ENCODE measurements at places on chromosomes 3 and 15.

DNA sequence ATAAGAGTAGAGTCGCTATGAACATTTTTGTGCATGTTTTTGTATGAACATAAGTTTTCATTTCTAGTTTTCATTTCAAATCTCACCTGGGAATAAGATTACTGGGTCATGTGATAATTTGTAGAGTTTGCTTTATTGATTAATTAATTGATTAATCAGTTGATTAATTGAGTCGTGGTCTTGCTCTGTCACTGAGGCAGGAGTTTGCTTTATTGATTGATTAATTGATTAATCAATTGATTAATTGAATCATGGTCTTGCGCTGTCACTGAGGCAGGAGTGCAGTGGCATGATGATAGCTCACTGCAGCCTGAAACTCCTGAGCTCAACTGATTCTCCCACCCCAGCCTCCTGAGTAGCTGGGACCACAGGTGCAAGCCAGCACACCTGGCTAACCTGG, 111.6 kb downstream of the TCF12 start:
- no peak for DNase-seq

DNA sequence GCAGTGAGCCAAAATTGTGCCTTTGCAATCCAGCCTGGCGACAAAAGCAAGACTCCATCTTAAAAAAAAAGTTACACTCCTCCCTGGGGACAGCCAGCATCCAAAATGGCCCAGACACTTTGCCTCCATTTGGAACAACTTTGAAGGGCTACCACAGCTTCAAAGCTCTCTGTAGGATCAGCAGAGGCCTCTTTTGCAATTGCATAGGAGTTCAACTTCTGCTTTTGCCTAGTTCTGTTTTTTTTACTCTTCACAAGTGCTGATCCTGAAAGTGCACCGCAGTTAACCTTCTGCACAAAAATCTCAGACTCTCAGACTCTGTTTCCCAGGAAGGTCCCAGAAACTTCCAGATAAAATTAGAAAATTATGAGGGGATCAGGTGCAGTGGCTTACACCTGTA, 25.2 kb upstream of the SLC4A7 start:
- DNase-seq = no peak

DNA sequence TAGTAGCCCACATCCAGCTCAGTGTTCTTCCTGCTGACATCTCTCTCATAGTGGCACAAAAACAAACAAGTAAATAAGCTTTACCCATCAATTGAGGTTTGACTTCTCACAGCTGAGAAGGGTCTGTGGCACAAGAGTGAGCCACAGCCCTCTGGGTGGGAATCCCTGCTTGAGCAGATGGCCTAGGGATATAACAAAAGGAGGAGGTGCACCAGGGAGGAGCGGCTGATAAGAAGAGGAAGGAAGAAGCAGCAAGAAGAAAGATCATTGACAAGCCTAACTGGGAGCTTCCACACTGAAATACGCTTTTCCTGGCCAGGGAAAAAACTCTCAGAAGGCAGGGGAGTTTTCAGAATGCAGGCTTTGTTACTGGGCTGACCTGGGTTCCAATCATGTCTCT, 279.8 kb downstream of the UACA start:
- no peak for DNase-seq

DNA sequence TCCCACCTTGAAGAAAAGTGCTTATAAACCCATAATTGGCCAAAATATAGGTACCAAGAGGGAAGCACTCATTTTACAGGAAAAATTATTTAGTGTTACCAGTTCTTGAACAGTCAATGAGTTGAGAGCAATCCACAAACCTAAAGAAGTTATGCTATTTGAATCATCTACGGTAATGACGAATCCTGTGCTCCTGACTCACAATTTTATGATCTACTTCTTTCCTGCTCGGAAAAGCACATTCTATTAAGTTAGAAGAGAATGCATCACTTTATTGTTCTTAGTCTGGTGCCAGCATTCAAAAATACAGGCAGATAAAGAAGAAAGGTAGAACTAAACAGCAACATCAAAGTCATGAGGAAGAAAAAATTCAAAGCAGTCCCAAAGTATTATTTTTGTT, 33.2 kb downstream of the CHRM5 start:
- no peak for DNase-seq

- DNase-seq = no peak
Measured at GRCh38 chr3:164208048-164208447, 870.2 kb downstream of the SI start.

DNA sequence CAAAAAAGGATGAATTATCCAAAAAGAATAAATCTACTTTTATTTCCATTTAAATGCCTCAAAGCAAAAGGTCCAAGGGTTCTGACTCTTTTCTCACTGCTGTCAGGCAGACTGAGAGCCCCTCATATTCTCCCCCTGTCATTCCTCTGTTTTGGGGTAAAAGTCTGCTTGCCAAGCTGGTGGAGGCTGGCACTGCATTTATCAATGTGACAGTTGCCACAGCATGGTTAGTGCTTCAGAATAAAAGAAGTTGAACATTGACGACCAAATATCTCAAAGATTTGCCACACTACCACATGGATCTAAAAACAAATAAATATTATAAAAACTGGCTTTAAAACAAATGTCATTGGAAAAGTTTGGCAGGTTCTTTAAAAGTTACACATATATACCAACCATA, 89.2 kb upstream of the SNRK start:
- no peak for DNase-seq

- DNase-seq = peak; percentile 90
Measured at GRCh38 chr3:72176537-72177041, 391.6 kb upstream of the PROK2 start.

- DNase-seq = peak; percentile 55
Measured at GRCh38 chr15:90902840-90903732, at the start of gene MAN2A2. MAN2A2 (plus strand) TSS chr15:90903302; CDS start chr15:90904208, 906 bp downstream.

DNA sequence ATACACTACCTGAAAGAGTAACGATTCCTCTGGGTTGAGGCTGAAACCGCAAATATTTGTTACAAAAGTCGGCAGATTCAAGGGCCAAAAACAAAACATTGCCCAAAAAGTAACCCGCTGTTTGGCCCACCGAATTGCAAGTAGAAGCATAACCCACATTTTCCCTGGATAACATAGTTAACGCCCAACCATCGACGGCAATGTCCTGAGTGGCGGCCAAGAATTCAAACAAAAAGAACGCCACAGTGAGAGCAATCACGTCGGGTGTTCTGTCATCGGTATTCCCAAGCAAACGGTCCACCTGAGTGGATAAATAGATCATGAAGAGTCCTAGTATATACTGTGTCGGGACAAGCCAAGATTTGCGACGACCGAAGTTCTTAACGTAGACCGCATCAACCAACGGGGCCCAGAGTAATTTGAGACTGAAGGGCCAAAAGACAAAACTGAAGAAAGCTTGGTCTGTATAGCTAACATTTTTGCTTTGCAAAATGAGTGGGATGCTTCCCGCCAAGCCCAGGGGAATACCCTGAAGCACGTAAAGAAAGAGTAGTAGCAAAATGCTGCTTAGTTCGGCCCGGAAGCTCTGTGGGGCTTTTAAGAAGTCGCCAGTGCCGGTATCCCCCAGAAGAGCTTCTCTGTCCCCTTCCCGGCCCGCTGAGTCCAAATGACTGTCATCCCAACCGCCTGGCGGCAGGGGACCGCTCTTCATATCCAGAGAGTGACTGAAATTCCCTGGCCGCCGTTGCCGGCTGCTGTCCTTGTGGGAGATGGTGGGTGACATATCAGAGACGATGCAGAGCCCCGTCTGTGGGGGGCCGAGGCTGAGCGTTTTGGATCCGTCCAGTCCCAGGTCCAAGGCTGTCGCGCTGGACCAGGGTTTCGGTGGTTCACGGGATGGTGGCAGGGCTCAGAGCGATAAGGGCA, 750 bp downstream of the SLC33A1 start:
- peak; percentile 43 for DNase-seq

GRCh38 chr15:100120111-100120510, 221.7 kb downstream of the ADAMTS17 start:
- no peak for DNase-seq

DNA sequence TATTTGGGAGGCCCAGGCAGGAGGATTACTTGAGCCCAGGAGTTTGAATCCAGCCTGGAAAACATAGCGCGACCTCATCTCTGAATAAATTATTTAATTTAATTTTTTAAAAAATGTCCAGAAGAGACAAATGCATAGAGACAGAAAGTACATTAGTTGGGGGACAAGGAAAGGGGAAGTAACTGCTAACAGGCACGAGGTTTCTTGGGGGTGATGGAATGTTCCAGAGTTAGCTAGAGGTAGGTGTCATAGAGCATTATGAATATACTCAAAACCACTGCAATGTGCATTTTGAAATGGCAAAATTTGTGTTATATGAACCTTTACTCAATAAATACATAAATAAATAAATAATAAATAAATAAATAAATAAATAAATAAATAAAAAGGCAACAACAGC, 31.7 kb upstream of the CYP11A1 start:
- no peak for DNase-seq

DNA sequence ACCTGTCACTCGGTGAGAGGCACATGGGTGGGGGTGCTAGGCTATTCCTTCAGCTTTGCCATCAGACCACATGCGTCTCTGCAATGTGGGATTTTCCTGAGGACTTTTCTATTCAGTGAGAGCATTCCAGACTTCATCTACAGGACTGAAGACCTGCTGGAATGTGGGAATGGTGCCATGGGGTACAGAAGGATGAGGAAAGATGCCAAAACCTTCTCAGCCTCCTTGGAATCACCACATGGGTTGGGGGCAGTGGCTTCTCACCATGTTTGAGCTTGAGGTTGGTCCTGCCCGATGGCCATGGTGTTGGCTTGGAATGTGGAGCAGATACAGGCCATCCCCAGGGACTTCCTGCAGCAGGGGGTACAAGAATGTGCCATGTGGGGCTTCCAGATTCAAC, 80.9 kb upstream of the KLF13 start:
- no peak for DNase-seq

DNA sequence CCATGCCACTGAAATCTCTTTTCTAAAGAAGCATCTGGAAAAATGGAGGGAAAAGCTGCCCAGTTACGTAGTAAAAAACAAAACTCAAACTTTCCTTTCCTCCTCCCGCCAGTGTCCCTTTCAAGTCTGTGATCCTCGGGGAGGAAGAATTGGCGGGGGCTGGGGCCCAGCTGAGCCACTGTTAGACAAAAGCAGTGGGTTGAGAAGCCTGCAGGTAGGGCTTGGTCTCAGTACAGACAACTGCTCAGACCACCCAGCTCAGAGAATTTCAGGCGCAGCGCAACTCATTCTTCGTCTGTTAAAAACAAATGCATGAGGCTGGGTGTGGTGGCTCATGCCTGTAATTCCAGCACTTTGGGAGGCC, 117.1 kb downstream of the MYLK start:
- DNase-seq = no peak

DNA sequence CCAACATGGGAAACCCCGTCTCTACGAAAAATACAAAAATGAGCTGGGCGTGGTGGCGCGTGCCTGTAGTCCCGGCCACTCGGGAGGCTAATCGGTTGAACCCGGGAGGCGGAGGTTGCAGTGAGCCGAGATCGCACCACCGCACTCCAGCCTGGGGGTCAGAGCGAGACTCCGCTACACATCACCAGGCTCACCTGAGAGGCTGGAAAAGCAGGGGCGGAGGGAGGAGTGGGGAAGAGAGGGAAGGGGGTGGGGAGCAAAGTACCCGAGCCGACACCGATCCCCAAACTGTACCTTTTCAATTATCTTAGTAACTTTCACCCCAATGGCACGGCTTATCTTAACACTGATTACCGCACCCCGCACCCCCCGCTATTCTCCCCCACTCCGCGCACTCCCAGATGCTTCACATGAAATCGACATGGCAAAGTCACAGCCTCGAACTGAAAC, 46.4 kb upstream of the SYNM start:
- DNase-seq = no peak

GRCh38 chr3:14145670-14146380, 21.0 kb downstream of the TMEM43 start:
- no peak for DNase-seq

DNA sequence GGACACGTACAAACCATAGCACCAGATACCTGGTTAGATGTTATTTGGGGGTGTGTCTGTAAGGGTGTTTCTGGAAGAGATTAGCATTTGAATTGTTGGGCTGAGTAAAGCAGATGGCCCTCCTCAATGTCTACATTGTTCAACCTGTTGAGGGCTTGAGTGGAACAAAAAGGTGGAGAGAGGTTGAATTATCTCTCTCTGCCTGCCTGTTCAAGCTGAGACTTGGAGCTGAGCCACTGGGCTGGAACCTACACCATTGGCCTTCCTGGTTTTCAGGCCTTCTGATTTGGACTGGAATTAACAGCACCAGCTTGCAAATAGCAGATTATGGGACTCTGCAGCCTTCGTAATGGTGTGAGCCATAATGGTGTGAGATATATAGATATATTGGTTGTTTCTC, 71.3 kb upstream of the CORO2B start:
- no peak for DNase-seq

DNA sequence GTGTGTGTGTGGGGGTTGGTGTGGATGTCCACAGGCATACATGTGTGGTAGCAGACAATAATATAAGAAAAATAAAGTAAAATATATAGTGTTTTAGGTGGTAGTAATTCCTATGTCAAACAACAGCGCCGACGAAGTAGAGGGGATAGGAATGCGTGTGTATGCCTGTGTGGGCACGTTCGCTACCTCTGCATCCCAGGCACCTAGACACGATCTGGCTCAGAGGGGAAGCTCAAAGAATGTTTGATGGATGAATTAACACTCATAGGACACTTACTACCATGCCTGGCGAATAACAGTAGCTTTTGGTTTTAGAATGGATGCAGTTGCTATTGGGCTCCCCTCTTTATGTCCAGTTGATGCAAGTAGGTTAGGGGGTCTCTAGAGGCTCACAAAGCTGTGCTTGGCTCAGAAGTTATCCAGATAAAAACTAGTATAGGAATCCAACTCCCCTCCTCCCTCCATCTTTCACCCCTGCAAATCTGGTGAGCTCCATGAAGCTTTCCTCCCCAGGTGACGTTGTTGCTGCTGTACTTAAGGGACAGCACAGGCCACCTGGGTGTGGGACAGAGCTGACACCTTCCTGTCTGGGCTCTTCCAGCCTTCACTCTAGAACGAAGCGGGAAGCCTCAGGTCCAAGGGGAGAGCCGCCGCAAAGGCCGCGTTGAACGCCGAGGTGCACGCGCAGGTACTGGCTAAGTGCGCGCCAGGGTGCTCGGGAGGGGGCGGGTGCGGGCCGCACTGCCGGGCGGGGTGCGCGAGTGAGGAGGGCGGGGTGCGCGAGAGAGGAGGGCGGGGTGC, 192.6 kb upstream of the LYSMD4 start:
- no peak for DNase-seq

DNA sequence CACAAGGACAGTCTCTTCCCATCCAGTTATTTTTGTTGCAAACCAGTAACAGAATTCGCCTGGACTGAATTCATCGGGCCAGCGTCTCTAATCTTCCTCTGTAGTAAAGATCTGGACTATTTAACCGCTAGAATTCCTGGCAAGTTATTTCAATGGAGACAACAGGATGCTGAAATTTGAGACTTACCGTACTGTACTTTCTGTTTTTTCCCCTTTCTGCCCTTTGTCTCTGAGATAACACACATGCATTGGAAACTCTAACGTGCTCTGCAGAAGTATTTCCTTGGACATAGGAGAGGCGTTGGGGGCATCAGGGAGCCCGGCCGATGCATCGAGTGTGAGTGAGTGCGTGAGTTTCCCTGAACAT, 61.5 kb downstream of the ASB7 start:
- no peak for DNase-seq

GRCh38 chr15:89095073-89095472, 6.8 kb downstream of the ABHD2 start:
- DNase-seq = no peak
